Activated T-helper 1 cell treated with anti-CD3 and anti-CD28 coated beads, Interleukin-12 subunit alpha, Interleukin-12 subunit beta, Interleukin-2, Interleukin-4 antibody, amounts not matched to agents 30 ng/mL and 10 ng/mL and 1 ng/mL, durations not matched to agents 14 hours and 24 hours and 36 hours (primary cell): ENCODE measurements at places on chromosomes 6 and 20. TPM values are rescaled to one million over a fixed set of nuclear protein-coding genes. Genes with fewer than 3 reads are reported as not detected.
A peak's percentile ranks its signal among the peaks of the same experiment; 100 is the strongest.

GRCh38 chr20:23193801-23194384 is 107.8 kb upstream of the CD93 start:
- no peak overlapping the region for H3K4me3 ChIP-seq
- no peaks in the 10 kb centered on the region for H3K36me3 ChIP-seq
- H3K27ac ChIP-seq, result no peak overlapping the region
- peaks cover 25% of the 10 kb centered on the region for H3K27me3 ChIP-seq
- no peak for DNase-seq
- no peaks in the 10 kb centered on the region for H3K4me1 ChIP-seq

- H3K27me3 ChIP-seq, result peaks cover 44% of the 10 kb centered on the region
- no peaks in the 10 kb centered on the region for H3K36me3 ChIP-seq
- H3K4me1 ChIP-seq, result no peaks in the 10 kb centered on the region
- no peak for DNase-seq
- H3K27ac ChIP-seq, result no peak overlapping the region
These were observed 167.4 kb upstream of the LRFN2 start for GRCh38 chr6:40754461-40755045.

- H3K36me3 ChIP-seq, result no peaks in the 10 kb centered on the region
- H3K4me3 ChIP-seq, result no peak overlapping the region
- no peaks in the 10 kb centered on the region for H3K27me3 ChIP-seq
- DNase-seq, result no peak
- peaks cover 9% of the 10 kb centered on the region for H3K4me1 ChIP-seq
These were observed 52.7 kb downstream of the KDM1B start for GRCh38 chr6:18207949-18208348.

- H3K27ac ChIP-seq, result no peak overlapping the region
- no peaks in the 10 kb centered on the region for H3K27me3 ChIP-seq
- no peak overlapping the region for H3K4me3 ChIP-seq
- no peak for DNase-seq
- peaks cover 29% of the 10 kb centered on the region for H3K36me3 ChIP-seq
These were observed 17.1 kb upstream of the HELZ2 start for GRCh38 chr20:63591147-63591533.

DNA sequence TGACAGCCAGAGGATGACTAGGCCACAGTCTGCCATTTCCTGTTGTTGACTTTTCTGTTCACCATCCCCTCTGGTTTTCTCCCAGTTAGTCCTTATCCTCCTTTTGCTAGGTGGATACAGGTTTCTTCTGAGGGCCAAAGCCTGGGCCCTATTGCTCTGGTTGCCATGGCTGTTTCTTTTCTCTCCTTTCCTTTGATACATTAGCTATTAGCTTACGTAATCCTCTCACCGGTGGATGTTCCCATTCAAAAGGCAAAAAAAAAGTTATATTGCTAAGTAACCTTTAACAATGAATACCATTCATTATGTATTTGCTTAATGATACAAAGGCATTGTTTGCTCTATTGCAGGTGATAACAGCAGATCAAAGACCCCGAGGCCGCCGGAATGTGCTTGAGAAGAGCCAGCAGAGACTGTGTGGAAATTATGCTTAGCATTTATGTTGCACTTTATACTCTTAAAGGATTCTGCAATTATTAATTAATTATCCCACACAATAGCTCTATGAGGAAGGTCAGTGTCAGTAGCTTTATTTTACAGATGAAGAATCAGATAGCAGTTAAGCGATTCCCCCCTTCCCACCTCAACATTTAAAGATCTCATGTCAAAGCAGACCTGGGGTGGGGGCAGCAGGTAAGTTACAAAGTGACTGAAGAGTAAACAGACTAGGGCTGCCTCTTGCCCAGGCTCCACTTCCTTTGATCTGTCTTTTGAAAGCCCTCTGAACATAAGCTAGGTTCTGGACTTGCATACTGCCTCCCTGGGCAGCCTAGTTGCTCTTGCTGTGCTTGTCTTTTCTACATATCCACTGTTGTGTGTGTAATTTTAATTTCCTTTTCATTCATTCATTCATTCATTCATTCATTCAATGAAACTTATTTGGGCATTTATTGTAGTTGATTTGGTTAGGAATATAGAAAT is 14.5 kb upstream of the TFB1M start:
- H3K4me1 ChIP-seq, result peaks cover 45% of the 10 kb centered on the region
- H3K4me3 ChIP-seq, result no peak overlapping the region
- no peak for DNase-seq
- no peaks in the 10 kb centered on the region for H3K27me3 ChIP-seq

DNA sequence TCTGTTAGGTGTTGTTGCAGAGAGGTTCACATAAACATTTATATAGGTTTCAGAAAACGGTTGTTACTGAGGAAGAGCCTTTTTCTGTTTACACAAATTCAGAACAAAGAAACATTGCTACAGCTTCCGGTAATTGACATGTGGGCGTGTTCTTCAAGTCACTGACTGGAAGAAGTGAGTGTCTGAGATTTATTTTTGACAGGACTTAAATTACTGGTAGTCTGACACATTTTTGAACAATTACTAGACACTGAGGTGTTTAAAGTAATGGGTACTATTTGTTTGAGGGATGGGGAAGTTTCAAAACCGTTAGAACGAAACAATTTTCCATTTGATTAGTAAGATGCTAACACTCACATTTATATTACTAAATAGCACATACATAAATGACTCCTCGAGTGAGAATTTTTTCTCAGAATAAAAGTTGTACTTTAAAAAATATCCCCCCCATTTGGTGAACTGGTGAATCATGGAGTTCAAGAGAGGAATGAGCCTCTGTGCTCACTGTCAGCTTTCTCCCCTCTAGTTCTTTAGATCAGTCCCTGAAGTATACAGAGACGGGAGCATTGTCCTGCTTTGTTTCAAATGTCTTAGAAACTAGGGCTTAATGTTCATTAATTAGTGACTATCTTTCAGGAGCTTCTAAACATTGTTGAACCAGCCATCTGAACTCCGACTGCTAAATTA is 98.7 kb downstream of the TSHZ2 start:
- H3K36me3 ChIP-seq, result peaks cover 24% of the 10 kb centered on the region
- peaks cover 53% of the 10 kb centered on the region for H3K4me1 ChIP-seq
- peak overlapping the region; percentile 74 for H3K27ac ChIP-seq
- peak overlapping the region; percentile 10 for H3K4me3 ChIP-seq

The GPSM3 gene
- total RNA-seq, result 82.5 and 84.7 TPM in 2 replicates

The NKX2-4 gene
- total RNA-seq, result not detected in 2 replicates

The DEFB114 gene
- not detected in 2 replicates for total RNA-seq

The ALDH5A1 gene
- 11.3 and 11.9 TPM in 2 replicates for total RNA-seq

The PPP1R3G gene
- total RNA-seq, result not detected in 2 replicates

The DEF6 gene
- total RNA-seq, result 123 and 125 TPM in 2 replicates

The CGA gene
- not detected in 2 replicates for total RNA-seq
